ENCODE measurements at places on chromosomes 2 and 18.
A peak's percentile ranks its signal among the peaks of the same experiment; 100 is the strongest.

DNA sequence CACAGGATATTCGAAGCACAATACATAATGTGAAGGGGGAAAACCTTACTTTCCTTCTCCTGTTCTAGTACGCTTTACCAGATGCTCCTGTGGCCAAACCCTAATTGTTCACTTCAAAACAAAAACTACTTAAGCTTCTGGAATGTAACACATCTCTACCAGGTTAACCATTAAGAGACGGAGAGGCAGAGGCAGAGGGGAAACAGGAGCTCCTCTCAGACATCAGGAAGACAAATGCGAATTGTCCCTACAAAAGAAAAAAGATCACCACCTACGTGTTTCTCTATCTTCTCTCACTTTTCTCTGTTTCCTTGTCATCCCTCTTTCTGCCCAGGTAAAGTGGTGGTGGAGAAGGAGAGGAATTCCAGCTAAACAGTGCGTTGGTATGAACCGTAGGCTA is 266.8 kb downstream of the NRXN1 start:
- no peak for DNase-seq

GRCh38 chr18:35141567-35142274 is 99.1 kb upstream of the ZNF397 start:
- no peak for DNase-seq

DNA sequence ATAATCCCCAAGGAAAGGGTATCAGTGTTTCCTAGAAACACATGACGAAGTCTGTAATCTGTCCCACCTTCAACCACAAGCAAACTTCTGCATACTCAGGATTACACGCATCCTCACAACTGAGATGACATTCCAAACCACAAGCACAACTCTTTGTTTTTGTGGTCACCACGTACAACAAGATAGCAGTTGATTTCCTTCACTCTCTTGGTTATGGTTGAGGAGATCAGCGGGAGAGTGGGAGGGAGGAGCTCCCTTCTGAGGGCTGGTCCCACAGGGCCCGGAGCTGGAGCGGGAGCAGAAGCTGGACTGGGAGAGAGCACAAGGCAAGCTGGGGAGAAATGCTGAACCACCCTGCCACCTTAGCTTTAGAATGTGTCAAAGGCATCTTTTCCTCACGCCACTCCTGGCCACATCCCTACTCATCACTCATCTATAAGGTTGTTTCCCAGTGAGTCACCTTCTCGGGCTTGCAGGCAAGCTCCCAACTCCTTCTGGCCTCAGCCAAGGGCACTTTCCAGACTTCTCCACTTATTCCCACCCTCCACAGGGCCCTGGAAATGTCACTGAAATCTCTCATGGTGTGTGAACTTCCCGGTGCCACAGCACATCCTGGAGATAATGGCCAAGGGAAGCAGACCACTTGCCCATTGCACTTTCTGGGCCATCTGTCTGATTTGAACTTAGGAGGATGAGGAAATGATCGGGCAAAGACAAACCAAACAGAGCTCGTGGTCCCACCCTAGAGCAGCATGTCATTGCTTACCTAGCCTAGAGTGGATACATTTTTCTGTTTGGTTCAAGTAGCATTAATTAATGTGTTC is 98.9 kb upstream of the LGALSL start:
- no peak for DNase-seq

DNA sequence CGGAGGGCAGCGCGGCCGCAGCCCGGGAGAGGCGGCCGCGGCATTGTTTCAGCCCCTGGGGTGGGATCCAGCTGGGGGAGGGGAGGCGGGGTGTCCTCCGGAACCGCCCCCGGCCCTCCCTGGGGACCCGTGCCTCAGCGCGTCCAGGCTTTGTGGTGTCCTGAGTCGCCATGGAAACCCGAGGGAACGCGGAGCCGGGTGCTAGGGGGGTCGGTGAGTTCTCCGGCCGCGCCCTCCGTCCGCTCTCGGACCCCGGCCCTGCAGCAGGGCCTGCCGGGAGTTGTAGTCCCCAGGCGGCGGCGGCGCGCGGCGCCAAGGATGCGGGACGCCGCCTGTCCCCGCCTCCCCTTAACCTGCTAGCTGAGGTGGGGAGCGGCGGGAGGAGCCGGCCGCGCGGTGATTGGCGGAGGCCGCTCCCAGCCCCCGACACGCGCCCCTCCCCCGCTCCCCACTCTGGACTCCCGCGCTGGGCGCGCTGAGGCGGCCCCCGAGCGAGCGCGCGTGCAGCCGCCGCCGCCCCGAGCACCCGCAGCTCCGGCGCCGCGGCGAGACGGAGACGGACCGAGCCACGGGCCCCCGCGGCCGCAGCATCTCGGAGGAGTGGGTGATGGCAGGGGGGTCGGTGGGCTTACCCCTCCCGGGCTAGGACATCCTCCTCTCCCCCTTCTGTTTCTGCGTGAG is at the start of gene DPYSL5:
Gene DPYSL5, plus strand, starts transcription at position 478 of the 681 bp plus-strand sequence. CDS start 50,368 bp downstream, outside the sequence.
- DNase-seq, result peak; percentile 94

- no peak for DNase-seq
Observed at GRCh38 chr2:105856581-105856980, 111.9 kb downstream of the NCK2 start.

- no peak for DNase-seq
Observed at GRCh38 chr2:24392542-24393059, 32.3 kb upstream of the ITSN2 start.

GRCh38 chr2:60280238-60280637 is 273.2 kb downstream of the BCL11A start:
- DNase-seq, result no peak

GRCh38 chr2:65654496-65654895 is 222.1 kb upstream of the SPRED2 start:
- DNase-seq, result no peak

- no peak for DNase-seq
Observed at GRCh38 chr2:14423145-14423906, 209.2 kb upstream of the LRATD1 start.

- DNase-seq, result peak; percentile 3
Observed at GRCh38 chr2:139165601-139166000, 385.4 kb upstream of the NXPH2 start.

DNA sequence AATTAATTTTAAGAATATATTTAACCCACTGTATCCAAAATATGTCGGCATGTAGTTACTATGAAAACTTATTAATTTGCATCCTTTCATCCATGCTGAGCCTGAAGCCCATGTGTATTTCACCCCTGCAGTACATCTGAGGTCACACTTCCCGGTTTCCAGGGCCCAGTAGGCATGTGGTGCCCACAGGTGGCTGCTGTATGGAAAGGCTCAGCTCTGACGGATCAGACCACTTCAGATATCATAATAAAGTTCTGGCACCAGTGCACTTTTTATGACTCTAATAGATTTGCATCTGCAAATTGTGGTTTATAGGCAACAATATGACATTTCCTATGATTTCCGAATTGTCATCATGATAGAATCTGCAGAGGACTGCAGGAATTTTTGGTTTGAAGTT is 22.5 kb downstream of the SH3RF3 start:
- peak; percentile 20 for DNase-seq

DNA sequence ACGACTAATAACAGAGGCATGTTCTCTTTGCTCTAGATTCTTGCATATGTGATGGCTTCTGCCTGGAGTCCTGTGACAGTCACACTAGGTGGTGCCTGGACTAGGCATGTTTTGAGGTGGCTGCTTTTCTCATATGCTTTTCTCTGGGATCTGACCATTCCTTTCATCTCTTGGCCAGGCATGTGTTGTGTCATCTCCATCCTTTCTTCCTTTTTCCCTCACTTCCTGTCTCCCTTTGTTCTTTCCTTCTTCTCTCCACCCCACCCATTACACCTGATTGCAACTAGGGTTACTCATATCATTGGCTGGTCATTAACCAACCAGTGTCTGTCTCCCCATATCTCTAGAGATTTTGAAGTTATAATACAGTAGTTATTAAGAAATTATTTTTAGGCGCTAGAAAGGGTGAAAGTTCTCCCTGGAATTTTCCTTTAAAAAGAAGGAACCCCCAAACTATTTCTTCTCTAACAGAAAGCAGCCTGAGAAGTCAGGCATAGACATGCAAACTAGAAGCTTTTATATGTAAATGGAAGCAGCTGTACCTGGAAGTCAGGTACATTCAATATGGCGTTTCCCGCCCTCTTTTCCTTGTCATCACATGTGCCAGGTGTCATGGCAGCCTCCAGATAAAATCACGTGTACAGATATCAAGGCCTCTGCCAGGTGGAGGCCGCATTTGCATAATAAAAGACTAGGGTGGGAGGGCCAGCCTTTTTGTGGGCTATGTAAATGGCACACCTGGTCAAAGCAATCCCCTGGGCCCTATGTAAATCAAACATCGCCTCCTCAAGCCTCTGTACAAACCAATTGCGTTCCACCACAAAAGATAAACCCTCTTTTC is 220.4 kb upstream of the MEX3C start:
- DNase-seq, result no peak

GRCh38 chr2:113032737-113033136 is 19.9 kb downstream of the IL36B start:
- no peak for DNase-seq

- DNase-seq, result peak; percentile 65
Observed at GRCh38 chr2:101697124-101698013, at the start of gene MAP4K4. TSS of gene MAP4K4 (plus strand) at chr2:101697707. CDS start at chr2:101698081, 374 bp downstream.

GRCh38 chr2:201781557-201782051 is 871 bp upstream of the ALS2 start:
- peak; percentile 6 for DNase-seq

DNA sequence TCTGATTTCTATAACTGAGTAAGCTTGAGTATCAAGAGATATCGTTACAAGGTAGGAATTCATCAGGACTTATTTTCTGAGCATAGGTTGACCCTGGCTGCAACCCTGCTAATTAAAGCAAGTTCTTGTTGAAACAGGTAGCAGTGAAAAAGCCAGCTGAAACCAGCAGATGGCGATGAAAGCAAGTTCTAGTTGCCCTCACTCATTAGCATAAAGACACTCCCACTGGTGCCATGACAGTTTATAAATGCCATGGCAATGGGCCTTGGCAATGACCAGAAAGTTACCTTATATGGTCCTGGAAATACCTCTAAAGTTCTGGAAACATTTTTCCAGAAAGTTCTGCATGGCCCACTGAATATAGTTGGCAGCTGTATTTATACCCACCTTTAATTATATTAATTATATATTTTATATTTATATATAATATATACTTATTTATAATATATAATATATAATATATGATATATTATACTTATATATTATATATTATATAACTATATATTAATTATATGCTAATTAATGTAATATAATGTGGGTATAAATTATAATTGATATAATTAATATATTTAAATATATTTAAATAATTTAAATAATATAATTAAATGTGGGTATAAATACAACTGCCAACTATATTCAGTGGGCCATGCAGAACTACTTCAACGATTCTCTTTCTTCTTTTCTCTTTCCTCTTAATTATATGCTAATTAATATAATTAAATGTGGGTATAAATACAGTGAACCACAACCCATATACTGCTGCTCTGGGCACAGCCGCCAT is 188.0 kb downstream of the CDH7 start:
- DNase-seq, result peak; percentile 84

DNA sequence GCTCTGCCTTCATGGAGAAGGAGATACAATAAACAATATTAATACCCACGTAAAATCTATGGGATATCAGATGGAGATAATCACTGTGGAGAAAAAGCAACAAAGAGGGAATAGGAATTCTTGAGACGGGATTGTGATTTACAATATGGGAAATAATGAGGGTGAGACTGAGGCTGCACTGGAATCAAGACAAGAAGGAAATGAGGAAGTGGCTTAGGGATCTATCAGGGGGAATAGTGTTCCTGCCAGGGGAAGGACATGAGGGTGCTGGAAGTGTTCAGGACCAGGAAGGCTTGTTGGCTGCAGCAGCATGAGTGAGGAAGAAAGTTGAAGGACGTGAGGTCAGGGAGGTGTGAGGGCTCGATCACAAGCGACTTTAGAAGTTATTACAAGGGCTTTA is 182.4 kb downstream of the DYSF start:
- no peak for DNase-seq

All from NCI-H2081 (cell line).